ENCODE measurements at places on chromosomes 7 and 10. TPM values are rescaled to one million over a fixed set of nuclear protein-coding genes. Genes with fewer than 3 reads are reported as not detected.

TMEM213 gene
- 30.2 TPM for total RNA-seq

RARRES2 gene
- 104 TPM for total RNA-seq

CDC14C gene
- total RNA-seq: not detected

INA gene
- 0.16 TPM for total RNA-seq

SNX8 gene
- total RNA-seq: 38.6 TPM

FAM237B gene
- not detected for total RNA-seq

MMRN2 gene
- 65.9 TPM for total RNA-seq

ELN gene
- total RNA-seq: 44.8 TPM

H2BK1 gene
- total RNA-seq: not detected

BTBD16 gene
- total RNA-seq: 1.2 TPM

LRRD1 gene
- total RNA-seq: 0.25 TPM

NUTM2E gene
- 0.16 TPM for total RNA-seq

Measured in kidney (tissue), 22 donors.